ENCODE measurements at places on chromosomes 11 and 22.

- no peak for DNase-seq
Observed at GRCh38 chr11:112524798-112525197, 264.1 kb upstream of the PLET1 start.

DNA sequence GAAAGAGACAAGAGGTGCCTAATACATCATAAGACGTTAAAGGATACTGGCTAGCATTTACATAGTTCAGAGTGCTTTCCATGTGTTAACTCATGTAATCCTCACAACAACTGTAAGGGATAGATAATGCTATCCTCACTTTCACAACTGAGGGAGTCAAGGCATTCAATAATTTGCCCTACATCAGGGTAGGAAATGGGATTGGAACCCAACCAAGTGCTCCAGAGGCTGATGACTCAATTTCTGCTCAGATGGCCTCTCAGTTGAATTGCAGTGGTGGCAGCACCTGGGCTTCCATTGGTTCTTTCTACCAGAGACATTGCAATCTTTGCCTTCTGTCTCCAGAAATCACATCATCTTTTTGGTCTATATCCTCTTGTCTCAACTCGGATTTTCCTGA lies 232.9 kb downstream of the ETS1 start:
- no peak for DNase-seq

DNA sequence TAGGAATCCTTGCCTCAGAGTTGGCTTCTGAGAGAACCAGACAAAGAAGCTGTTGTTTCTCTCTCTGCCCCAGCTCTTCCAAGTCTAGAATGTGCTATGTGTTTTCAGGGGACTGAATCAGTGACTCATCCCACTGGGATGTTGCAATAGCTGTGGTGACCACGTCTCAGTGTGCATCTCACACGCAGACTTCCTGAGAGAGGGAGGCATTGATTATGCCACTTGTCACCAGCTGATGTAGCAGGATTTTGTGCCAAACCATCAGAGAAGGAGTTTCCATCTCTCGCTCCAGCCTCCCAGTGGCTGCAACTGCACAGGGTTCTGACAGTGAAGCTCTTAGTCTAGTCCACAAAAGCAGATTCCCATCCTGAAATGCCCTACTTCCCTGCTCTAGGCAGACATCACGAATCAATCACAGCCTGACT lies 455.8 kb downstream of the MIAT start:
- DNase-seq, result no peak

GRCh38 chr11:121514432-121515334 lies 61.9 kb upstream of the SORL1-AS1 start:
- peak; percentile 37 for DNase-seq

- no peak for DNase-seq
Observed at GRCh38 chr11:99325847-99326246, 305.1 kb downstream of the CNTN5 start.

GRCh38 chr11:24754406-24754805 lies 257.6 kb downstream of the LUZP2 start:
- DNase-seq, result no peak

DNA sequence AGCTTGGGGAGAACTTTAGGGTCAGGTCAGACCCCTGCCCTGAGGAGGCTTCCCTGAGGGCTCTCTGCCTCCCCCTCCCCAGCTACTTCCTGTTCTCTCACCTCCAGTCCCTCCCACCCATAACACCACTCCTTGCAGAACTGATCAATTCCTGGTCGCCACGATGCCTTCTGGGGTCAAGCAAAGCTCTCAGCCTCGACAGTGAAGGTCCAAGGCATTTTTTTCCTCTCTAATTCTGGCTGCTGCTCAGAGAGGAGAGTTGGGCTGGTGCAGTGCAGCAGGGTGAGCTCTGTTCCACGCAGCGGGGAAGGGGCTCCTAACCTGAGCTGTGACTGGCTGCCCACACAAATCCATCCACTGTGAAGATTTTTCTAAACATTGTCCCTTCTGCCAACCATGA lies 628.4 kb downstream of the BRD1 start:
- no peak for DNase-seq

DNA sequence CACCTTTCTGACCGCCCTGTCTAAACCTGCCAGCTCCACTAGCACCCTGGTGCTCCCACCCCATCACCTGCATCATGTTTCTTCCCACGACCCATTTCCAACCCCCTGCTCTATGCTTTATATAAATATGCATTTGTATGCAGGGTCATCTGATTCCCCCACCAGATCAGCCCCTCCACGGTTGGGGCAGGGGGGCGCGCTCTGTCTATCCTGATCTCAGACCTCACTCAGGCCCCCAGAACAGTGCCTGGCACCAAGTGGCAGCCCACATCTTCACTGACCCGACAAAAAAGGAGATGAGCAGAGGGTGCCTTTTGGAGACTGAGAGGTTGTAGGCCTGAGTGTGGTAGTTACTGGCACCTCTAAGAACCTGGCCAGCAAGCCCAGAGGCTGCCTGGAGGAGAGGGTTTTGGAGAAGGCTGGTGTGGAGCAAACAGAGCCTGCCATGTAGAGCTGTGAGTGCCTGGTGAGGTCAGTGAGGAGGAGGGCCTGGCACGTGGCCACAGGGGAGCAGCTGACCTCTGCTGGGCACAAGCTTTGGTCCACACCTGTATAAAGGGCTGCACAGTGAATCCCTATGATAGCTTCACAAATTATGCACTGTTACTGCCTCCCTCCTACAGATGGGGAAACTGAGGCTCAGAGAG lies 86.3 kb upstream of the RTL6 start:
- no peak for DNase-seq

DNA sequence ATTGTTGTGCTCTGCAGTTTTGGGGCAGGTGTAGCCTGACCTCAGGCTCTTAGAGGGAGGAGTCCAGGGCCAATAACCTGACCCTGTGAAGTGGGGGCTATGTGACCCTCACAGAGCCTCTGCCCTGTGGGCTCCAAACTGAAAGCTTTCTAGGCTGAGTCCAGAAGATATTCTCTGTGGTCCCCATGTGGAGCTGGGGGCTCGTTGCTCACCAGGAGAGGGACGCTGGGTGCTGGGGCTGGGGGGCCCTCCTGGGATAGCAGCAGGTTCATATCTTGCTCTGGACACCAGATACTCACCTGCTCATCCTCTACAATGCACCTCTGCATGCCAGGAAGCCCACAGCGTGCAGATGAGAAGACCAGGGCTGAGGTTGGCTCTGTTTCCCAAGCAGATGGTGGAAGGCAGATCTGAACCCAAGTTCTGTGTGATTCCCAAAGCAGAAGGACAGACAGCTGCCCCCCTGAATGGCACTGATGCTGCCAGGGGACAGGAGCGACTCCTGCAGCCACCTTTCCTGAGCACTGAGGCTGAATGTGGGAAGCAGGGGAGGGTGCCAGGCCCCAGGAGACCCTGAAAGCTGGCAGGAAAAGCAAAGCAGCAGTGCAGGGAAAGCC lies 1022.0 kb downstream of the TBC1D22A start:
- no peak for DNase-seq
